ENCODE measurements at places on chromosomes 7 and 10.

DNA sequence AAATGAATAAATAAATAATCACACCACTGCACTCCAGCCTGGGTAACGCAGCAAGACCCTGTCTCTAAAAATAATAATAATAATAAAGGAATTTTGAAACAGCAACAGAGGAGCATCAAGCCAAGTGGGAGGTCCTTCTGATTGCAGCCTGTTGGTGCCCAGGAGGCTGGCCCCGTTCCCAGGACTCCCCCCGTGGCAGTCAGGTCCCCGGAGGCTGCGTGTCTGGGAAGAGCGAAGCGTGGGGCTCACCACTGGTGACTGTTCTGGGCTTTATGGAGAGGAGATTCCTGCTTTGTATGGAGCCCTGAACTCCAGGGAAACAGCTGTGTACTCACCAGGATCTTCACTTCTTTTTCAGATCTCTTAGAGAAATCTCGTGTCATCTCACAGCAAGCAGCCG is 19.3 kb upstream of the MYH16 start:
- no peak for DNase-seq

GRCh38 chr7:35723011-35723410 is 28.1 kb upstream of the HERPUD2 start:
- DNase-seq: no peak

DNA sequence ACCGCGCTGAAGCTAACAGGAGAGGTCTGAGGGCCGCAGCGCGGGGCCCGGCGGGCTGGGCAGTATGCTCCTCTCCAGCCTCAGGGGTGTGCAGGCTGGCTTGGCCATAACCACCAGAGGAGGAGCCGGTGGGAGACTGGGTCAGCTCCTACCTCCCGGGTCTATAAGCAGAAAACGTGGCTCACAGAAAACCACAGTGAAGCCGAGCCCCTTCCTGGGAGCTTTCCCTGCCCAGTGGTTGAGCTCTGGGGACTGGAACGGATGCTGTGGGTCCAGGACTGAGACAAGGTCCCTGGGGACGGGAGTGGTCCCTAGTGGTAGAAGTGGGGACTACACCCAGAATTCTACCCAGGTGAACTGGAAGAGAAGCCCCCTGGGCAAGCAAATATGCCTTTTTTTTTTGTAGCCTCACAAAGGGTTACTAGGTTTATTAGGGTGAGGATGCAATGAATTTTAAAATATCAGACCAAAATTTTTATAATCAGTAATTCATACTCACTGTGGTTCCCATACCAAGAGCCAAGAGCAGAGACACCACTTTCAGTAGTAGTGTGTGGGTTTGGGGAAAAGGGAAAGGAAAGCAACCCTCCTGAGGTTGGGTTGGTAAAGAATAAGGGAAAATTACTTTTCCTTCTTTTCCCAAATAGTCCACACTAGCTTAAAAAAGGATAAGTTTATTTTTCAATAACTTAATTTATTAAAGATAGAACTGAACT is 67.9 kb upstream of the PRKCQ start:
- DNase-seq: no peak

- no peak for DNase-seq
Observed at GRCh38 chr7:77954773-77955555, 156.4 kb downstream of the PHTF2 start.

DNA sequence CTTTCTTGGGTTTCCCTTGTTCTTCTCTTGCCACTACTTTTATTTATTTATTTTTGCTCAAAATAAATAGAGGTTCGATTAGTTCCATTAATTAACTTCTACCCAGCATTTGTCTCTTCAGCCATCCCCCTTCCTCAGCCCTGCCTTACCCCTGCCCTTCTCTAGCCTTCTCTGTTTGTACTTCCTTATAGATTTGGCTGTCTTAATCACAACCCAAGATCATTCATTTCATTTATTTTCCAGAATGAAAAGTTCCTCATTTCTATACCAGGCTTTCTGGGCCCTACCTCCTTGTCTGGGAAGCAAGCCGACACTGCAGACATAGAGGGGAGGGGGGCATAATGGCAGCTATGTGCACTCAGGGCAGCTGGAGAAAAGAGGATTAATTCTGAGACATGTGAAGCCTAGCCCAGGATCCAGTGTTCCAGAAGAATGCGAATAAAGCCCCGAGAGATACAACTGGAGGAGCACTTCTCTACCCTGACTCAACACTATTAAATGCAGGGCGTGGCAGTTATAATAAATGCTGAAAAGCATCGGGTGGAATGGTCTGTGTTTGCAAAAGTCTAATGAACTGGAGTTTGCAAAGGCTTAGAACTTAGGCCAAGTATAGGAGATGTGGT is 6.4 kb upstream of the PDCD4 start:
- DNase-seq: peak; percentile 62

DNA sequence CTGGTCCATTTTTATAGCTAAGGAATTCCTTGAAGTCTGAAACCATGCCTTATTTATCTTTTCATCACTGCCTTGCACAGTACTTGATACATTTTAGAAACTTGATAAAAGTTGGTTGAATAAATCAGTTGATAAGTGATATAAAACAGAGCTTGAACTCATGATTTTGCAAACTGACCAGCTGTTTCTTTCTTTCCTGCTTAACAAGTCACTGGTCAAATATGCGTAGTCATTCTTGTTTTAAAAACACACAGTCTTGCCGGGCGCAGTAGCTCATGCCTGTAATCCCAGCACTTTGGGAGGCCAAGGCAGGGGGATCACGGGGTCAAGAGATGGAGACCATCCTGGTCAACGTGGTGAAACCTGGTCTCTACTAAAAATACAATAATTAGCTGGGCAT is 6.3 kb downstream of the TPST1 start:
- DNase-seq: no peak

GRCh38 chr7:103719070-103719469 is 270.4 kb downstream of the RELN start:
- no peak for DNase-seq

DNA sequence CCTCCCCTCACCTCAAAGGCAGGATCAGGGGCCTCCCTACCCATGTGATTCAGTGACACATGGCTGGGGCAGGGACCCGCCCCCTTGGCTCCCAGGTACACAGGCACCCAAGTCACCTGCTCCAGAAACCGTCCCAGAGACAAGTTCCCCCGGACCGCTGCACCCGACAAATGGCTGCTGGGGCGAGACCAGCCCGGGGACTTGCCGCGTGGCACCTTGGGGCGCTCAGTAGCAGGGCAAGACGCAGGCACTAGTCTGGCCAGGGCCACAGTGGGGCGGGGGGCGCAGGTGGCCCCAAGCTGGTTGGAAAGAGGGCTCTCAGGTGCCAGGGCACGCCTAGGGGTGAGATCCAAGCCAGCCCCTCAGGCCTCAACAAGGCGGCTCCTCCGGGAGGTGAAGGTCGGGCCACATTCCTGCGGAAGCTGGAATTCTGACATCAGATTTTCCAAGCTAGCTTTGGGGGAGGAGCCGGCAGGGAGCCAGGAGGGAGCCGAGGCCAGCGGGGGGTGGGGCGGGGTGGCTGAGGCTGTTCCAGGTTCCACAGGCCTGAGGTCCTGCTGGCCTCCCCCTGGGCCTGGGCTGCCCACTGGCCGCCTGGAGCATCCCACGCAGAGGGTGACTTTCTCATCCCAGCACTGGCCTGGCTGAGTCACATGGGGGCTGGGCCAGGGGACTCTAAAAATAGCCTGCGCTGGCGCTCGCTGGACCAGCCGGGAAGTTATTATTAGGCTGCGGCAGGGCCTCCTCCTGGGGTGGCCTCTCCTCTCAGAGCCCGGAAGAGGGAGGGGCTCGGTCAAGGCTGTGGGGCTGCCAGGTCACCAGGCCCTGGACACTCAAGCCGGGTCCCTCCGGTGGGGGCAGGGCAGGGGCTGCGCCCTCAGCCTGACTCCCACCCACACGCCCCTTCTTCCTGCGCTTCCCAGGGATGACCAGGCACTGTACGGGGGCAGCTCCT is 20.5 kb upstream of the INPP5A start:
- DNase-seq: peak; percentile 68

- DNase-seq: no peak
Observed at GRCh38 chr10:6576326-6576725, 3.8 kb downstream of the PRKCQ start.

DNA sequence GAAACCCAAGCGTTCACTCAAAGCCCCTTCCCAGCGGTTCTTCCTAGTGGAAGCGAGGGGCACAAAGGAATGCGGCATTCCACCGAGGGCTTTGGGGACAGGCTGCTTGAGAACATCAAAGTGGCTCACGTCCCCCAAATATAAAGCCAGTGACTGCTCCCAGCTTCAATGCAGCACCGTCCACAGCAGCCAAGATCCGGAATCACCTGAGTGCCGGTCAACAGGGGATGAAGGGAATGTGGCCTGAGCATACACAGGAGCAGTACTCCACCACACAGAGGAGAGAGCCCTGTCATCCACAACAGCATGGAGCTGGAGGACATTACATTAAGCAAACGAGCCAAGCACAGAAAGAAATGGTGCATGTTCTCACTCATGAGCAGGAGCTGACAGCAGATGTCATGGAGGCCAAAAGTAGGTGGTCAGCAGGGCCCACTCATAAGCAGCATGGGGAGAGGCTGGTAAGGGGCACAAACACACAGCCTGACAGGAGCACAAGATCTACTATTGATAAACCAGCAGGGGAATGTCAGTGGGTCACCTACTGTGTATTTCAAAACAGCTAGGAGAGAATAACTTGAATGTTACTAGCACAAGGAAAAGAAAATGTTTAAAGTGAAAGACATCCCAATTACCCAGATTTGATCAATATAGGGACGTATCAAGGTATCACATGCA is 79.5 kb downstream of the DIP2C start:
- DNase-seq: no peak

GRCh38 chr10:61749291-61749690 is 86.6 kb downstream of the CABCOCO1 start:
- no peak for DNase-seq

GRCh38 chr7:29265208-29265923 is 70.8 kb downstream of the CHN2 start:
- DNase-seq: no peak

DNA sequence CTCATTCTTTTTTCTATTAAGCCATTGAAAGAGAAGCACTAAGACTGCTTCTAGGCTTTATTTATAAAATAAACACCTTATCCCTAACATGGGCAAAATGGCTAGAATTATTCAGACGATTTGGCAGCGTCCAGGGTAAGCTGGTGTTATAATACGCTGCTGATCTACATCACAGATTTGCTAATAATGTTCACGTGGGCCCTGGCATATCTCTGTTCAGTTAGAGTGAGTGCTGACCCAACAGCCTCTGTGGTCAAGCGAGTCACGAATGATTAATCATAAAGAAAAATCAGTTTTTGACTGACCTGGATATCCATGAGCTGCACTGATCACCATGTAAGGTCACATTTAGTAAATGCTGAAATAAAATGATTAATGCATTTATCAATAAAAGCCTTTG is 28.4 kb upstream of the CBLL1 start:
- no peak for DNase-seq

DNA sequence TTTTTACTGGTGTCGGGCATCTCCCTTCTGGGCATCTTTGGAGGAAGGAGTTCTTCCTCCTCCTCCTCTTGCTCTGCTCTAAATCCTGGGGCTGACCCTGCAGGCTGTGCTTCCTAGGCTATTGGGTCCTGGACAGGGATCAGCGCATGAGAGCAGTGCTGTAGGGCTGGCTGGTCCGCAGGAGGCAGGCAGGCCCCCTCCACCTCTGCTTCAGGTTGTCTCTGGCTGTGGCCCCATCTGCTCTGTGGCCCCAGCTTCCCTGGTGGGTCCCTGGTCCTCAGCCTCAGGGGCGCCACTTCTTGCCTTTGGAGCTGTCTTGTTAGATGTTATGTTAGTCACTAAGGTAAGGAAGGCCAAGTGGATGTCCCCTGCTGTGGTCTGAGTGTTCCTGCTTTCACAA is 237.3 kb upstream of the PITRM1 start:
- no peak for DNase-seq

DNA sequence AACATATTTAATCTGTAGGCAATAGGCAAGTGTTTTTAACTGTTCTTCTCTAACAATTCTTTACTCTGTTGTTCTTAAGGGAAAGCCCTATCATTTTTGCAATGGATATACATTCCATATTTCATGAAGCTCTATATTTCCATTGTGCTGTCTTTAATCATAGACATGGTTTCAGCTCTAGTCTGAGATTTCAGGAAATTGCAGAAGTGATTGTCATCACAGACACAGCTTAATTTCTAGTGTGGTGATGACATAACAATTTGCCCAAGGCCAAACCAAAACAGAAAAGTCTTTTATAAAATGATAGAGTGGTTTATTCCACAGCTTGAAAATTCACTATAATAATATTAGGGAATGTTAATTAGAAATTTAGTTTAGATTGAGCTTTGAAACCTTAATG is 494.1 kb upstream of the SEMA3A start:
- no peak for DNase-seq

GRCh38 chr7:6623589-6624245 is 8.3 kb downstream of the ZNF853 start:
- DNase-seq: no peak

DNA sequence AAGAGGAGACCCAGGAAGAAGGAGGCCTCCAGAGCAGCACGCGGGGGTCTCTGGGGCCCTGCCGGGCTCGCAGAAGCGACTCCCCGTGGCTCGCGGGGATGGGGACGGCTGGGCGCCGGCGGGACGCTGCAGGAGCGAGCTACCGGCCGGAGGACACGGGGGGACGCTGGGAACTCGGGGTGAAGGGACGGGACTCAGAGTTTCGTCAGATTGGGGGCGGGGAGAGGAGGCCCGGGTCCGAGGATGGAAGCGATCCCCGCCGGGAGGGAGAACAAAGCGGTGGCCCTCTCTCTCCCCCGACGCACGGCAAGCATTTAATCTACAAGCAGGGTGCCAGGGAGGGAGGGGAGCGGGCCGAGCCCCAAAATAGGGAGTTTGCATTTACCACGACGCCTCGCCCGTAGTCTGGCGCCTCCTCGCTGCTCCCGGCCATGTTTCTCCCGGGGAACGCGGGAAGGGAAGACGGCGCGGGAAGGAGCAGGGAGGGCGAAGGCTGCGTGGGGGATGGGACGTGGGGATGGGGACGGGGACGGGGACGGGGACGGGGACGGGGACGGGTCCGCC is at the start of gene PRTFDC1:
TSS of gene PRTFDC1 (minus strand) at position 464 of the 564 bp plus-strand sequence. CDS start at position 433, 31 bp downstream.
- DNase-seq: peak; percentile 31

DNA sequence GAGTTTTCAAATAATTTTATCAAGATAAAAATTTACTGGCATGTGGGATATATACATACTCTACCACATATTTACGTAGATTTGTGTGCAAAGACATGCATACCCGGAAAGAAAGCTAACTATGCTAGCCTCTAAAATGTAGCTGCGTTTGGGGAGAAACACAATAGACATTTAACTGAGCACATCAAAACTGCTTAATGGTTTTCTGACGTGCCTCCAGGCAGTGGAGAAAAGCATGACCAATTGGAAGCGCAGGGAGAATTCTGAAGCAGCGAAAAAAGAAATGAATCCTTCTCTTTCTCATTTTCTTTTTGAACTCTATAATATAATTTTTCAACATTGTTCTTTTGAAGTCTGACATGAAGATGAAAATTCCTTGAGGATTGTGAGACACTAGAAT is 60.3 kb upstream of the LYZL1 start:
- no peak for DNase-seq

Measured in urinary bladder (tissue), 4 donors.